Activated CD4-positive, alpha-beta T cell treated with anti-CD3 and anti-CD28 coated beads, Interleukin-2, amount 50 U/mL, for 1 hour (primary cell): ENCODE measurements at places on chromosomes 5 and 9.

DNA sequence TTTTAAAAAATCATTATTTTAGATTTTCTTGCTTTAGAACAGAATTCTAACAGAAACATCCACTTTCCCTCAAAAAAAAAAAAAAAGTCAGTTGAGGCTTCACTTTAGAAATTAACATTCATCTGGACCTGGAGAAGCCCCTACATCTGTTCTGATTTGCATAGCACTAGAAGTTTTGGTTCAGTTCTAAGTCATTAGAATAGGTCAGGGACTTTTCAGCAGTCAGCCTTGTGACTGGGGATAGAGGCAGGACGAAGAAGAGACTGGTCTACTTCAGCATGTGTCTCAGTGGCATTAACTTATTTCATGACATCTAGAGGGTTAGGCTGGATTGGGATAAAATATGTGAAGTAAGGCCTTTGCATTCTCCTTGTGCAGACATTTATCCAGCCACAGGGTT is 215.8 kb upstream of the DAB2 start:
- no peak for DNase-seq

DNA sequence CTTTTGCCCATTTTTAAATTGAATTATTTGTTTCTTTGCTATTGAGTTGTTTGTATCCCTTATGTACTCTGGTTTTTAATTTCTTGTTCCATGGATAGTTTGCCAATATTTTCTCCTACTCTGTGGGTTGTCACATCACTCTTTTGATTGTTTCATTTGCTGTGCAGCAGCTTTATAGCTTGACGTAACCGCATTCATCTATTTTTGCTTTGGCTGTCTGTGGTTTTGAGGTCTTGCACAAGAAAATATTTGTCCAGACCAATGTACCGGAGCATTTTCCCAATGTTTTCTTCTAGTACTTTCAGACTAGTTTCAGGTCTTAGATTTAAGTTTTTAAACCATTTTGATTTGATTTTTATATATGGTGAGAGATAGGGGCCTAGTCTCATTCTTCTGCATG is 36.2 kb upstream of the ZNF366 start:
- no peak for DNase-seq

- no peak for DNase-seq
These were observed 132.0 kb upstream of the FAM120A start for GRCh38 chr9:93319301-93319991.

GRCh38 chr5:81400375-81400774 is 6.4 kb upstream of the ACOT12 start:
- no peak for DNase-seq

DNA sequence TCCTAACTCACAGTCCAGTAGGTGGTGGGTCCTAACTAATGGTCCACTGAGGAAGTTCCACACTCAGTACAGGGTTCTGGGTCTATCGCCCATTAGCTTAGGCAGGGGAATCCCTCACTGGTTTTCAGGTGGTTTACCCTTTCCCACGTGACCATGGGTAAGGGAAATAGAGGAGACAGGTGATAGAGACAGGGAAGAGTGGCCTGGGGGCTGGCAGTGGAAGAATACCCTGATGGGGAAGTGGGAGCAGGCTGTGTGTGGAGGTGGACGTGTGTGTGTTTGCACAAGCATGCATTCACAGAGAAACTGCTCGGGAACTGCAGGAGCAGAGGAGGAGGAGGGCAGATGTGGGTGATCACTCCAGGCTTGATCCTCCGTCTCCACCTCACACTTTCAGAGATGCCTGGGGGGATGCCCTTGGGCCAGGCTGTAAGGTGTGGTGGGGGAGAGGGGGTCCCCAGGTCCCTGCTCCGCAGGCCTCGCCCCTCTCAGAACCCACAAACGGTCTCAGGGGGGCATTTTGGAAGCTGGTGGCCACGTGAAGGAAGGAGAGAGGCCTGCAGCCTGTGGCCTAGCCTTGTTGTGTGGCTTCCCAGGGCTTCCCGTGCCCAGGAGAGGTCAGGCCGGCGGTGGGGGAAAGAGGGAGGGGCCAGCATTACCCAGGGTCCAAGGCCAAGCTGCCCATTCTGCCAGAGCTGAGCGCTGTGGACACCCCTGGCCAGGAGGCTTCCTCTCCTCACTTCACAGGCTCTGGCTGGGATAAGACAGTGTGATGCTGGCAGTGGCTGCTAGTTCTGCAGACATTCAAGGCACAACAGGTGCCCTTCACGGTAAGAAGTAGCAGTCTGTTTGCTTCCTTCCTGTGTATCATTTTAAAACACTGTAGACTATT is 80.0 kb downstream of the OTULIN start:
- DNase-seq: no peak

- no peak for DNase-seq
These were observed 47.0 kb downstream of the KCNV2 start for GRCh38 chr9:2764353-2764752.

DNA sequence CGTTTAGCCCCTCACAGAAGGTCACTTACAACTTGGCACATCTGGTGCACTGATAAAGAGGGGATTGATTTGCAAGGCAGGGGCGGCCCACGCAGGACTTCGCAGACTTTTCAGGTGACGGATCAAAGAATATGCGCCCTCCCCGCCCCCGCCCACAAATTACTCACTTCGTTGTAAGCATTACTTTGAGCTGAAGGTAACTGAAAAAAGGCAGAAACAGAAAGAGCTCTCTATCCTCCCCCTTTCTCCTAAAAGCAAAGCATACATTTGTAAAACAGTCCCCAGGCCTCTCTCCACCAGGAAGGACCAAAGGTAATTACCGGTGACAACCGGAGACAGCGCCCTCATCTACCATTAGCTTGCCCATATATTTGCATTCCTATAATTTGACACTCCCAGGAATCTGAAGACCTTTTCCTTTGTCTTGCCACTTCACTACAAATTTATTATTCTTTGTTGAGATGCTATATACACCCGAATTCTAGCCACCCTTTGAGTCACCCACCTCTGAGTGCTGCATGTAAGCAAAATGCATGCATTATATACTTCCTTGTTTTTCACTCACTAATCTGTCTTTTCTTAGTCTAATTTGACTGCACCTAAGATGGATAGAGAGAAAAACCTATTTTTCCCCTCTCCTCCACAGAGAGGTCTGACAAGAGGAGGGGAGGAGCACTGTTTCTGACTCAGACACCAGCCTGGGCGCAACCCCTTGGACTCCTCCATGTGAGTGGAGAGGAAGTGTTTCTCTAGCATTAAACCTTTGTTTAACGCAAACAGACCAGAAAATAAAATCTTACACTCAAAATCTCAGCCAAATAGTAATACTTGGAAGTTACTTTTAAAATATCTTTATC is 74.7 kb upstream of the SPIN1 start:
- no peak for DNase-seq

GRCh38 chr5:50856401-50857119 is 190.1 kb downstream of the PARP8 start:
- no peak for DNase-seq
